ENCODE measurements at places on chromosomes 2 and 18.

- no peak for DNase-seq
These were observed 10.3 kb upstream of the PXDN start for GRCh38 chr2:1754461-1755170.

GRCh38 chr2:134002391-134002790 is 251.5 kb upstream of the MGAT5 start:
- DNase-seq: no peak

- peak; percentile 40 for DNase-seq
These were observed 18.6 kb upstream of the PEX13 start for GRCh38 chr2:60998628-60999545.

DNA sequence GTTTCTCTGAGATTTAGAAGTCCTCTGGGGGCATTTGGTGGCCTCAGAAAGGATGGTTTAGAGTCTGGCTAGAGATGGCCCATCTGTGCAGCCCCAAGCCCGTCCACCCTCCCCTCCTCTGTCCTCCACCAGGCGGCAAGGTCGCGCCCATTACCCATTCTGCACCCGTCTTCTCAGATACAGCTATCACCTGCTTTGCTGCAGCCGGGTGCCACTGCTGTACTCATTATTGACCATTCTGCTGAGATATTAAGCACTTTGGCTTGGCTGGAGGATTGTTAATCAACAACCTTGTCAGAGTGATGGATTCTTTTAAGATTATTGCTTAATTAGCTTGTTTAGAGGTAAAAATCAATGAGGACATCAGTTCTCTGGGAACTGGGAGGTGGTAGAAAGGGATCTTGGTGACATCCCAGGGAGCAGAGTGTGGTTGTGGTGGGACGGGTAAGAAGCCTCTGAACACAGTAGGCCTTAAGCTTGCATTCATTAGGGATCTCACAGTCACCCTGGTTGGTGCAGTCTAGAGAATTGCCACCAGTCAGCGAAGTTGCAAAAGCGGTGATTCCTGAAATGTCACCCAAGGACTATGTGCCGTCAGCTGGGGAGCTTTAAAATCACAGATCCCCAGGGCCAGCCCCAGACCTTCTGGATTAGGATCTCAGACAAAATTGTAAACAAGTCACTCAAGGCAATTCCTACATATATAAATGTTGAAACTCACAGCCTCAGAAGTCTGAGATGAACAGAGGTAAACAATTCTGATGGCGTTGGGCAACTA is 90.9 kb downstream of the CAPN13 start:
- DNase-seq: no peak

DNA sequence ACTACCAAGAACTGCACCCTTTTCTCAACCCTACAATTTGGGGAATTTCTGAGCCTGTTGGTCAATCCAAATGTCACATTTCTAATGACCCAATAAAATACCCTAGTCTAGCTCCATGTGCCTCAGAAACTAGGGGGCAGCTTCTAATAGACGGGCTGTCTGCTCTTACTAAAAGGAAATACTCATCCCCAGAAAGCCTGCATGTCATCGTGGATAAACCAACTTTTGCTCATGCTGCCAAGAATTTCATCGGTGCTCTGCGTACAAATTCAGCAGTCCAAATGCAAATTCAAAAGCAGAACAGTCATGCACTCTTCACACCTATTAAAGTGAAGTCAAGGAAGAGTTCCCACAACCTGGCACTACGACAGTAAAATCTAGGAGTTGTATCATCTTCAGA is 377.3 kb downstream of the LNPK start:
- DNase-seq: no peak

- no peak for DNase-seq
These were observed 26.3 kb downstream of the ITM2C start for GRCh38 chr2:230891064-230891463.

DNA sequence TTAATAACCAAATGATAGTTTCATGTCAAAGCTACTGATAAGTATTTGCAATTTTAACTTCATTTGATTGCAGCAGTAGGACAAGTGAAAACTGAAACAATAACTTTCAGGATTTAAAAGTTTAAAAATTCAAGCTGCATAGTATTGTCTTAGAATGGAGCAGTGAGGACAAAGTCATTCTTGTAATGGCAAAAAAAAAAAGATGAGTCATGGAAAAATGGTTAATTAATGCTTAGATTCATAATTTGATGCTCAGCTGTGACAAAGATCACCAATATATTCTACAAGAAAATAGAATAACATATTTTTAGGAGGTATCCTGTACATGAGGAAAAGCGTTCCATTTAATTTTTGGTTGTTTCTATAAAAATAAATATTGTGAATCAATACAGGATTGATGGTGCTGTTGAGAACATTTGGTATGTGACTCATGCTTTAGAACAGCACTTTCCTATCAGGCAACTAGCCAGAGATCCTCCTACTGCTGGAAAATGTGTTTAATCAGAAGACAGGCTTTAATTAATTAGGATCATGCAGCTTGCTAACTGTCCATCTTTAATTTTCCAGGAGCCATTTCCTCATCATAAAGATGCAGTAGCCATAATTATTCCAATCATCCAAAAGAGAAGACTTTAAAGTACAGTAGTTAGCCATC is 239.0 kb upstream of the MMADHC start:
- no peak for DNase-seq

- DNase-seq: no peak
These were observed 276.8 kb downstream of the SETBP1 start for GRCh38 chr18:44957461-44957860.

DNA sequence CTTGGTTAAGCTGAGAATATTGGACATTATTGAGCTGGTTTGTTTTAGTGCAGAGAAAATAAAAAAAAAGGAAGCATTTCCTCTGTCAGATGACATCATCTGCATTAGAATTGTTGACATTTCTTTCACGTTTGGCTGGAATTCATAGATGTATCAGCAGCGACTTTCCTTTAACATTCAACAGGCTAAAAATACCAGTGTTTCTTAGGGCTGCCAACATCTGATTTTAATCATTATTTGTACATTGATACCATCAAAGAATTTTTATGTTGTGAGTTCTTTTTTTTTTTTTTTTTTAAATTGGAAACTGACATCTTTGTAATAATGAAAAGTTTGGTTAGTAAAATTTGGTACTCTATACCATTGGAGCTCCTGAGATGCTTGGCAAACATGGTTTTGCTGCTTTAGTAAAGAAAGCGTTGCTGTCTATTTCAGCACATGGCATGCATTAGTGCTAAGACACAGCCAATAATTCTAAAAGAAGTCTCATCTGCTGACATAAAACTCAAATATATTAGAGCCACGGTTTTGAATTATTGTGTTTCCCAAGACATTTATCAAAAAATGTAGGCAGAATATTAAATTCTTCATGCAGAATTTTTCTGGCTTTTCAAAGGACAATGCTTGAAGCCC is 33.6 kb downstream of the GTF2A1L start:
- no peak for DNase-seq

DNA sequence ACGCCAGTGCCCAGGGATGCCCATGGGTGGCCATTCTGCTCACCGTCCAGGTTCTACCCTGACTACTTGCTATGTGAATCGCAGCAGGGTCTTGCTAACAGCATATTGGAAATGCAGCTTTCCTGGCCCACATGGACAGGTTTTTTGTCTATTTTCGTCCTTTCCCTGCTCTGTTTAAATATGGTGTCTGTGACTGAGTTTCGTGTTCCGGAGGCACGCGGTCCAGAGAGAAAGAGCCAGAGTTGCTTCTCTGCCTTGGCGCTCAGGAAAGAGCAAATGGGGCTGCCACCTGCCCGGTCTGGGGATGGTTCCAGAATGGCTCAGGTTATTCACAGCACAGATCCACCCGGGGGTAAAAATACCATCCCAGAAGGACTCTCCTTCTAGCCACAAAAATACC is 456.2 kb downstream of the BCL11A start:
- DNase-seq: no peak

DNA sequence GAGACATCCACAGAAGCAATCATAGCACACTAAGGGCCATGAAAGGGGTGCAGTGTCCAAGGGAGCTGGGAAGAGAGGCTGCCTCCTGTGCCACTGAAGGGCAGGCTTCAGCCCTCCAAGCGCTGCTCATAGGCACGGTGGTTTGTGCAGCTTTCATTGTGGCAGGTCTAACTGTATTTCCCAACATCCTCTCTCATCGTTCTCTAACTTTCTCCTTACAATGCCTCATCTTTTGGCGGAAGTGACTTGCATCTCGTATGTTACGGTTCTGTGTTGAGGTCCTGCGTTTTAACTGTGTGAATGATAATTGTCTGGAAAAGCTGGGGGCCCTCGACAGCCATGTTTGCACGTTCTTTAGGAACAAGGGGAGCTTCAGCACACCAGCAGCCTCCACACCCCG is 213.9 kb downstream of the GBX2 start:
- no peak for DNase-seq

GRCh38 chr18:13649397-13650390 is 76.7 kb downstream of the FAM210A start:
- no peak for DNase-seq

DNA sequence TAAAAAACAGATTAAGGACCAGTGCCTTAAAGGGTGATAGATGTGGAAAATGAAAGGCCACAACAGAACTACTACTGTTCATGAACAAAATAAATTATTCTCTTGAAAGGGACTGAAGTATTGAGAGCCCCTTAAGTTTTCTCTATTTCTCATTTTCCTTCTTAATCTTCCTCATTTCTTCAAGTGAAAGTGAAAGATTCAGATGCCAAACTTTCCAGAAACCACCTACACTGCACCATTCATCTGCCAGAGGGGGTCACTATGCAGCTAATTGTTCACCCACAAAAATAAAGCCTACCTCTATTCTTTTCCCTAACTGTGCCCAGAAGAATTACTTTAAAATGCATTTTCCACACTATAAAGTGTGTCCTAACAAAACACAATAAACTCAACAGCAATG is 140.1 kb downstream of the NR4A2 start:
- no peak for DNase-seq

GRCh38 chr18:78242254-78242643 is 737.4 kb upstream of the SALL3 start:
- no peak for DNase-seq

DNA sequence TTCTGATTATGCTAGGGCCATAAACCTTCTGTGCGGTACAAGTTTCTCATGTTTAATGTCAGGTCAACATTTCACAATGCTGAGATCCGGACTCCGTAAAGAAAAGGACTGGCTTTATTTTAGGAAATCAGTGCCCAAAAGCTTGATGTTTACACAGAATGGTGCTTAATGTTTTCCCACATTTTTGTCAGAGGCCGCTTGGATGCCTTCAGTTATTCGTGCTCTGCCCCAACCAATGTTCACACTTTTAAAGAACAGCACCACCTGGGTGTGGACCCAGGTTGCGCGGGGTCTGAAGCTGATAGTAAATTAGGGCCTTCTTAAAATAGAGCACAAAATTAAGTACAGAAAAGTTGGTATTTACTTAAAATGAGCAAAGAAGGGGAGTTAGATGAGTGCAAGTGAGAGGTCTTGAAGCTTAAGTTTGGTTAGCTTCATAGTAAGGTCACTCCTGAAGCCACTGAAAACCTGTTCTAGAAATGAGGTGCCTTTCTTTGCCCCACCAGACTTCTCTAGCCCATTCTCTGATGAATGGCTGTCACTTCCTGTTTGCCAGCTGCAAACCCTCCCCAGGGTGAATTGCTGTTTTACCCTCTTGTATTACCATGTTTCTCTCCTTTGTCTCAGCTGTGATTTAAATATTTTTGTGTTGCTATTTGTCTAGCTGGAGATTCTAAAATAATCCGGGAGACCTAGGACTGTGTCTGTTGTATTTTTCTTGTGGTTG is 20.5 kb downstream of the SLC3A1 start:
- no peak for DNase-seq

DNA sequence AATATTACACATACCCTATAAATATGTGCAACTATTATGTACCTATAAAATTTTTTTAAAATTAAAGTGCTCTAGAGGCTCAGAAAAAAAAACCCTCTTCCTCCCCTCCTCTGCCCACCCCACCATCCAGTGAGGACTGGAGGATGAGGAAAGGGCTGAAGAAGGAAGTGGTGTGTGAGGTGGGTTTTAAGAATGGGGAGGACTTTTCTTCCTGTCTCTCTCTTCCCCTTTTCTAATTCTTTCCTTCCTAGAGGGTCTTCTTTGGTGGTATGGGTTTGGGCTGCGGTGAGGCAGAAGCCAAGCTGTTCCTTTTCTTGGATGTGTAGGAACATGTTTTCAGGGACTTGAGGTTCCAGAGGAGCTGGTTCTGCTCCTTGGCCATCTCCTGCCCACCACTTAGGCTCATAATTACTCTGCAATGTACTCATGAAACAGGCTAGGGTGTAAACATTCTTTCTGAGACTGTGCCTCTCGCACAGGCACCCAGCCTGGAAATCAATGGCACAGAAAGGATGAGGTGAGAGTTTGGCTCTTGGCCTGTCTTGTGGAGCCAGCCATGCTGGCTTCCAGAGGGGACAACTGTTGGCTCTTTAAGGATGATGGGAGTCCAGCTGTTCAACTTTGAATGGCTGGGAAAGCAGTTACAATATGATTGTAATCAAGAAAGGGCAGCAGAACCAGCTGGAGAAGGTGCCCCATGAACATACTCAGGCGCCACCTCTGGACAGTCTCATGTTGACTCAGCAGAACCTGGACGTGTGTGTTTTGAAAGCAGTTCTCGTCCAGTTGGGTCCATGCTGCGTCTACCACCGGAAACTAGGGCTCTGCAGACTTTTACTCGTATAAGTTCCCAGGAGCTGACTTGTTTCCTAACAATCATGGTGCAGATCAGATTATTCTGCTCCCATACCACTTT is 38.3 kb downstream of the IL1RL2 start:
- no peak for DNase-seq

DNA sequence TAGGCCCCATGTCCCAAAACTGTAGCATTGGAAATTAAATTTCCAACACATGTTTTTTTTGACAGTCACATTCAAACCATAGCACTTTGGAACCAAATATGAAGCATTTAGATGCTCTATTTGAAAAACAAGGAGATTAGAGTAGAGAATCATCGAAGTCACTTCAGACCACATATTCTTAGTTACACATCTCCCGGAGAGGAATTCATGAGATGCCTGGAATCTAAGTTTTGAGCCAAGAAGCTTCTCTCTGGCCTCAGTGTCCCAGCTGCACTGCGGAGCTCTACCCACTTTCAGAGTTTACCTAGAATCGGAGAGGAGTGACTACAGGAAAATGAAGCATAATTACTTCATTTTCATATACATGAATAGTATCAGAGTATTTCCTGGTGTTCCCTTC is 385.9 kb downstream of the TNS1 start:
- no peak for DNase-seq

GRCh38 chr2:228268301-228268700 is 86.8 kb upstream of the SPHKAP start:
- no peak for DNase-seq

DNA sequence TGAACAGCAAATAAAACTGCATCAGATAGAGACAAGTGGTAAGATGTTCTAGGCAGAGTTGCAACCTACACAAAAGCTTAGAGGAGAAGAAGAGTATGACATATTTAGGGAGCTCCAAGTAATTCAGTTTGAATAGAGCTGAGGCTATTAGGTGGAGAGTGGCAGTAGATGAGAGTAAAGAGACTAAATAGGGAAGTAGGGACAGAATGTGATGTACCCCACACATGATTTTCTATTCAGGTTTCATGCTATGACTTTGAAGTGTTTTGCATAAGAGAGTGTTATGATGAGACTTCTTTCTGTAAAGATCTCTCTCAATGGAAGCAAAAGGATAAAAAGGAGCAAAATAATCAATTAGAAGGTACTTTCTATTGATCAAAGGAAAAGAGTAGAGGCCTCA is 206.8 kb upstream of the ERBB4 start:
- DNase-seq: no peak

GRCh38 chr2:145750144-145750543 is 1230.2 kb upstream of the ZEB2 start:
- no peak for DNase-seq

GRCh38 chr18:48864876-48865275 is 85.9 kb downstream of the SMAD7 start:
- DNase-seq: peak; percentile 73
